EH (cell line): ENCODE measurements at places on chromosomes 7 and 10.
A peak's percentile ranks its signal among the peaks of the same experiment; 100 is the strongest.

- DNase-seq, result no peak
Measured at GRCh38 chr7:2706685-2707126, 18.7 kb downstream of the AMZ1 start.

DNA sequence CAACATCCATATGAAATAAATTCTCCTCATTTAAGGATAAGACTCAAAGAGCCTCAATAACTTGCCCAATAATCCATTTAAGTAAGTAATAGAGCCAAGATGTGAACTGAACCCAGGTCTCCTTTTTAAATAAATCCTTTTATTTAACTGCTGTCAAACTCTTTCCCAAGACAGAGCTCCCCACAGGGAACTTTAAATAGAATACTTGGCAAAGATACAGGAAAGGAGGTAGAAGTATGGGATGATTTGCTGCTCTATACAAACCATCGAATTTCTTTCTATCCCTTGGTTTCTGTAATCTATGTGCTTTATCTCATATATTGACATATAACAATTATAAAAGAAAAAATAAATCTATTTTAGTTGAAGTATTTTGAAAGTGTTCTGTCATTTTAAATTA is 295.9 kb downstream of the CSTF2T start:
- DNase-seq, result no peak

DNA sequence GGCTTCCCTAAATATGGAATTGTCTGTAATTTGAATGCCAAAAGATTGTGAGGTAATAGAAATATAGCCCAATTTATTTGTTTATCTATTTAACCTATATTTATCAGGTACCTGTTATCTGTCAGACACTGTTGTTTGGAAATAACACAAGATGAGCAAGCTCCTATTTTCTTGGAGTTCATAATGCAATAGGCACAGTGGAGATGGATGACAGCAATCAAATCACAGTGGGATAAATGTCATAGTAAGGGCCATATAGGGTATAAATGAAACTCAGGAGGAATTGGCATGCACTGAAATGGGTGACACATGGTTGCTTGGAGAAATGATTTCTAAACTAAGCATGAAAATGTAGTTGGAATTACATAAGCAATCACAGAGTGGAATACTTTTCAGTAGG is 761.8 kb upstream of the MBL2 start:
- no peak for DNase-seq

GRCh38 chr7:90772410-90772809 is 176.3 kb downstream of the CDK14 start:
- no peak for DNase-seq

GRCh38 chr7:159149488-159149887 is 4.8 kb upstream of the VIPR2 start:
- no peak for DNase-seq

GRCh38 chr7:22051886-22052673 is 106.4 kb upstream of the CDCA7L start:
- DNase-seq, result peak; percentile 3

DNA sequence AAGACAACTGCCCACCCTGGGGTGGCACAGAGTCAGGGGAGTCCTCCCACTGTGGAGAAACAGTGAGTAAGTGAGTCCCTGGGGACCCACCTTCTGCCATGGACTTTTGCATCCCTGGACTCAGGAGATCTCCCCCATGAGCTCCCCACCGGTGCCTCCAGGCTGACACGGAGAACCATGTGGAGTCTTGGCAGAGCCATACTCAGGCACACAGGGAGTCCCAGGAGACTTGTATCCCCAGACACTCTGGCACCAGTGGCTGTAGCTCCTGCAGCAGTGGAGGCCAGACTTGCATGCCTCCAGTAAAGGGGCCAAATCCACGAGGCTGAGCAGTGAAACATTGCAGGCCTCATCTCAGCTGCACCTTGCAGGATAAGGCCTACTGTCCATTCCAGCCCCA is 791.4 kb downstream of the PCDH15 start:
- DNase-seq, result no peak

DNA sequence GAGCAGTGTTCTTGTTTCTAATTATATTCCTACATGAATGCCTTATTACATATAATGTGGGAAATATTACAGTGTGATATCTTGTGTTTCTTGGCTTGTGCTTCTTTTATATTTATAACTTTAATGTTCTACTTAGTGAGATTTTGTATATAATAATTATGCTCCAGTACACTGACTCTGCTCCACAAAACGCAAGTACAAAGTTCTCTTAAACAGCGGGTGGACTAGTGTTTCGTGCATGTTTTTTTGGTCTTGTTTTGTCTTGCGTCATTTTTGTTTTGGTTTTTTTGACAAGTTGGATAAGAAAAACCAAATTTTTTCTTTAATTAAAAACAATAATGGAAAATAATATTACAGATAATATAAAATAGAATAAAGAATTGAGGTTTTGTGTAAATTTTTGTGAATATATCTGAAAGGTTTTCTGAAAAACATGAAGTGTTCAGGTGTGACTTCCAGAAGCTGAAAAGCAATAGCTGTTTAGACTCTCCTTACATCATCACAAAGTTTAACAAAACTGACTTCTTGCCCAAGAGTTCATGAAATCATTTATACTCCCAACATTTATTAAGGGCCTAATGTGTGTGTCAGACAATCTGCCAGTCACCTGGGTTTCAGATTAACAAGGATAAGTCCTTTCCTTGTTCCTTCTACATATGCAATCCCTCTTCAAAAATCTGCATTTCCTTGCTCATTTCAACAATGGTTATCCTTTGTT is 331.8 kb downstream of the LRRTM3 start:
- no peak for DNase-seq

GRCh38 chr10:76921383-76922010 is 716.1 kb downstream of the KCNMA1 start:
- no peak for DNase-seq

DNA sequence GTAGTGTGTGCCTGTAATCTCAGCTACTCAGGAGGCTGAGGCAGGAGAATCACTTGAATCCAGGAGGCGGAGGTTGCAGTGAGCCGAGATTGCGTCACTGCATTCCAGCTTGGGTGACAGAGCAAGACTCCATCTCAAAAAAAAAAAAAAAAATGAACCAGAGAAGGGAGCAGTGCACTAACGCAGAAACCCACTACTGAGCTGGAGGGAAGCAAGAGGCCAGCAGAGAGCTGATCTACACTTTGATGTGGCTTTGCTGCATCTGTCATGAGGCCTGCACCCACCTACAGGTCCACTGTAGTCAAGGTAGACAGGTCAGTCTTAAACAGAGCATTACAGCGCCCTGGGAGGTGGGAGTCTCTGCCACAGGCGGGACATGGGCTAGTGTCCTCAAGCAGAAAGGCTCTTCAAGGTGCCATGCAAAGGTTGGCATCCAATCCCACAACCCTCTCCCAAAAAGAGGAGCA is 30.0 kb downstream of the MAT1A start:
- DNase-seq, result peak; percentile 43

GRCh38 chr10:27474741-27475140 is 29.4 kb upstream of the RAB18 start:
- peak; percentile 2 for DNase-seq

DNA sequence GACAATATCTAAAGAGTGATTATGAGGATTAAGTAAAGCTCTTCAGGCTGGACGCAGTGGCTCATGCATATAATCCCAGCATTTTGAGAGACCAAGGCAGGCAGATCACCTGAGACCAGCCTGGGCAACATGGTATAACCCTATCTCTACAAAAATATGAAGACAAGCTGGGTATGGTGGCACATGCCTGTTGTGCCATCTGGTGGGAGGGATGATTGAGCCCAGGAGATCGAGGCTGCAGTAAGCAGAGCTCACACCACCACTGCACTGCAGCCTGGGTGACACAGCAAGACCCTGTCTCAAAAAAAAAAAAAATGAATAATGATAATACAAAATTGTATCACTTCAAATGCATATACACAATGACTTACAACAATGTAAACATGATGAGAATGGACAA is 195.6 kb upstream of the AUTS2 start:
- no peak for DNase-seq

- DNase-seq, result no peak
Measured at GRCh38 chr10:112716076-112716475, 234.0 kb upstream of the TCF7L2 start.

GRCh38 chr7:129083525-129083924 is 28.6 kb upstream of the TNPO3 start:
- no peak for DNase-seq

DNA sequence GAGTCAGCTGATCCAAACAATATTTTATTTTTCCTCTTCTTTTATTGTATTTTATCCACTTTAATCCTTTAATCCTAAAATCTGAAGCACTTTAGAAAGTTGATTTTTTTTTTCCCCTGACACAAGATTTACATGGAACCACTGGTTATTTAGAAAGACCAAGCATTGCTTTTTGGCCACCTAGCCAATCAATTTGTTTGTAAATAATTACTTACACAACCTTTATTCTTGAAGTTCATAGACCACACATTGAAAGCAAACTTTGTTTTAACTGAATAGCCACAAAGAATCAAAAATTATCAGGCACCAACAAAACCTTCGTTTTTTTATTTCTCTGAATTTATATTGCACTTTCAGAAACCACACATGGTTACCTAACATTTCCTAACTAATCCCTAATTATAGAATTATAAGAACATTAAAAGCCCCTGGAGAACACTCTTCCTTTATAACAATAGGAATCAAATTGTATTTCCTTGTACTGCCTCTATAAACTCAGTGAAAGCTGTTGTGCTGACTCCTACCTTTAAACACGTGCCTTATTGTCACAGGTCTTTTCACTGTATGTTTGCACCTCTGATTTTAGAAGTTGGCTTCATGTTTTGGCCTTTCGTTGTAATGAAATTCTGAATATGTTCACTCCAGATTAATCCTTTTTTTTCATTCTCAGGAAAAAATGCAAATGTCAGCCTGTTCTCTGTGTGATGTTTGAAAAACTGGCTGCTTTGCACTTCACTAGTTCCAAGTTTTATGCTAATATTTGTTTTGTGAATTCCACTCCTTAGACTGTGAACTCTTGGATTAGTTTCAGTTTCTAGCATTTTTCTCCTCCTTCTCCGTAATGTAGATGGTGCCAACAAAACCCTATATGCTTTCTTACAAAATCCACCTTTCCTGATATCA is 1511.9 kb downstream of the REEP3 start:
- DNase-seq, result no peak

- DNase-seq, result no peak
Measured at GRCh38 chr7:80259-81067, 111.9 kb upstream of the FAM20C start.

DNA sequence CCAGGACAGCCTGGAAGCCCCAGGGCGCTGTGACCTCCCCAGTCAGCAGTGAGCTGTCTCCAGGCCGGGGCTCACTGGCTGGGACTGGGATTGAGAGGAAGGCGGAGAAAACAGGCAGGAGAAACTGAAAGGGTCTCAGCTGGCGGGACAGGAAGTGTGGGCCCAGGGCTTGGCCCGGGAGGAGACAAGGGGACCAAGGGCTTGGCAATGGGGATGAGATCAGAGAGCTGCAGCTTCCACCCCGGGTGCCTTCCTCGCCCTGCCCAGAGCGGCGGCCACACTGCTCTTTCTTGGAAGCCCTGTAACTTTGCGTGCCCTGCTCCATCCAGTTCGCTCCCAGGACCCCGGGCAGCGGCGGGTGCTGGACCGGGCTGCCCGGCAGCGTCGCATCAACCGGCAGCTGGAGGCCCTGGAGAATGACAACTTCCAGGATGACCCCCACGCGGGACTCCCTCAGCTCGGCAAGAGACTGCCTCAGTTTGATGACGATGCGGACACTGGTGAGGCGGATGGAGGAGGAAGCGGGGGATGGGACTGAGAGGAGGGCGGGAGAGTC is 4.4 kb downstream of the ZNHIT1 start:
- DNase-seq, result no peak

- no peak for DNase-seq
Measured at GRCh38 chr10:123635745-123636144, 30.4 kb upstream of the GPR26 start.

DNA sequence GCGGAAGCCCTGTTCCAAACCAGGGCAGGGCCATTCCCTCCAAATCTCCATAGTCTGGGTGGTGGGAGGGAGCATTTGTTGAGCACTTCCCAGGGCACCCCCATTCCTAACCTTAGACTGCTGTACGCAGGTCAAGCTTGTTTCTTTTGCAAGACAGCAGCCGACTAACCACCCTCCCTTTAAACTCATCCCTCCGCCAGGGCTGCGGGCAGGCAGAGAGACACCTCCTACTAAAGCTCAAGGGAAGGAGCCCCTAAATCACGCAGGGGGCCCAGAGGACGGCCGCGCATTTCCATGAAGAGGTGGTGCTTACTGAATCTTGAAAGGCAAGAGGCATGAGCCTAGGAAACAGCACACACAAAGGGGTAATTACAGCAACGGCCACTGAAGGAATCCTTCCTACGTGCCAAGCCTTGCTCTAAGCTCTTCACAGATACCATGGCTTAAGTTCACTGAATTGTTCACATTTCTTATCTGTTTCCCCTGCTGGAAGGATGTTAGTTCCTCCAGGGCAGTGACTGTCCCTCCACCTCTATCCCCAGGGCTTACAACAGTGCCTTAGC is 90.0 kb downstream of the PROSER2 start:
- DNase-seq, result peak; percentile 41

DNA sequence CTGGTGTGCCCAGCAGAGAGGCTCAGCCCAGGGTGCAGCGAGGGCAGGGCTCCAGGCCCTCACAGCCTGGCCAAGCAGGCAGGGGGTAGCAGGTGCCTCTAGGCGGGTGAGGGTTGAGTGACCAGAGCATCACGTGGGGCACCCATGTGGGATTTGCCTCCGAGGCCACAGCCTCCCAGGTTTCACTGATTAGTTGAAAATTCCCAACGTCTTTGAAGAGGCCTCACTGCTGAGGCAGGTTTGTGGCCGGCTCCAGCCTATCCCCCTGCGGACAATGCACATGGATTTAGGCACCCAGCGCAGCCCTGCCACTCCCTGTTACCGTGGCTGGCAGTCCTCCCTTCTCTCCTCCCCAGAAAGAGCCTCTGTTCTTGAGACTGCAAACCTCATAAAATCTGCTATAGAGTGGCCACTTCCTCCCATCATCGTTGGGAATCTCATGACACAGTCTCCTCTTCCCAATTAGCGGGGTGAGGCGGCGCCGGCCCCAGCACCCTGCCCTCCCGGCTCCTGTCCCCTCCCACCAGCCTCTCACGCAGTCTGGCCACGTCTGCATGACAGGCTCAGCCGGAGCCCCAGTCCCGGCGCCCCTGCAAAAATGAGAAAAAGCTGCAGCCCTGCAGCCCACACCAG is 10.8 kb downstream of the MYL10 start:
- peak; percentile 95 for DNase-seq

DNA sequence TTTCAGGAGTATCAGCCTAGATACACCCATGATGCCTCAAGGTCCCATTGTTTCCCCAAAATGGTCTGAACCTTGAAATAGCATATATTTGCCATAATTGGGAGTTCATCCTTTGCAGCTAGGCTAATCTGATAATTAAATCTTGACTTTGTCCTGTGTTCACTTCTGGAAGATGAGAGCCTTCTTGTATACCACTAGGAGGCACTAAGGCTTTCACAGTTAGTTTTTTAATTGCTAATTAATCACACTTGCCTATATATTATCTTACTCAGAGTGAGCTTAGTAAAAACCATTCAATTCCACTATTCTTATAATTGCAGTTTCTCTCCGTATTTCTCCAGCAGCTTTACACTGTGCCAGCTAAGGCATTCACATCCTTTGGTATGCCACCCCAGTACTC is 48.7 kb upstream of the MAGI2 start:
- no peak for DNase-seq
